ENCODE measurements at places on chromosomes 6 and 20.

- no peak for DNase-seq
Observed at GRCh38 chr6:40848038-40848437, 191.0 kb downstream of the UNC5CL start.

DNA sequence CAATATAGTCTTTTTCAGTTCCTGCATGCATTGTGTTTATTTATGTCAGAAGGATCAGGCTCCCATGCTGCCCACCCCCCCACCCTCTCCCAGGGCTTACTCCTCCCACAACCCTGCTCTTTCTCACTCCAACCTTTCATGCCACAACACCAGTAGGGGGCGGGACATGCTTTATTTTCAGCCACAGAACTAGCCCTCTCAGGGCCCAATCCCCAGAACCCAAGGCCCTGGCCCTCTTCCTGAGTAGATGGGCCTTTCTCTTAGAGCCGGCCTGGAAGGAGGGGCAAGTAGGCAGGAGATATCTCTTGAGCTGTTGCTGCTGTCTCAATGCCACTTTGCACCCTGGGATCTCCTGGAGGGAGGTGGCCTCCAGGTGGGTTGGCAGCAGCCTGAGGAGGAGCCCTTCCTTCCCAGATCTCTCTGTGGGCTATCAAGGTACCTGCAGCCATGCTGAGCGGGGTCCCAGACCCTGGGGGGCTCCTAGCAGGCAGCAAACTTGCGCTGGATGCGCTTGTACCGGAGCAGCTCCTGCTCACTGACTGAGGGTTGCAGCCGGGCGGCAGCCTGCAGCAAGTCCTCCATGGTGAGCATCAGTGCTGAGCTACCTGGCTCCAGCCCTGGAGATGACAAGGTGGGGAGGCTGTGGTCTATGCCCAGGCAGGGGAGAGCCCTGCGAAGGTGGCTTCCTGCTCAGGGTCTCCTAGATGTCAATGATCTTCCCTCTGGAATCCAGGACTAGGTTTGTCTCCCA is 3.5 kb downstream of the GNMT start:
- DNase-seq, result no peak

GRCh38 chr6:169789146-169789943 is 37.9 kb downstream of the ERMARD start:
- DNase-seq, result no peak

GRCh38 chr20:38863024-38863851 is 57.7 kb downstream of the PPP1R16B start:
- DNase-seq, result no peak

- DNase-seq, result no peak
Observed at GRCh38 chr20:50221501-50222308, 31.1 kb downstream of the CEBPB start.

DNA sequence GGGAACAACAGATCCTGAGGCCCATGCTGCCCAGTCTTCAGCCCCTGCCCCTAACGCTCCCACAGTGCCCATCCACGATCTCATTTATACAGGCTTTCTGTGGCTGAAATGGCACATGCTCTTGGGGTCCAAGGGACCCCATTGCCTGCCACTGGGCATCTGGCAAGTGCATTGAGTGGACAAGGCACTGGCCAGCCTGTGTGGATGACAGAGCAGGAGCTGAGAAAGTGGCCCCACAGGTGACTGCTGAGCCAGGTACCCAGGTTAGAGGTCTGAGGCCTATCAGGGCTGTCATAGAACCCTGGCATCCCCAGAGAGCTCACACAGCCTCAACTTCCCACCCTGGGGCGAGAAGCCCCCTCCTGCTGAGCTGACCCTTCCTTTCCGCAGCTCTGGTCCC is 86.0 kb upstream of the NXT1 start:
- no peak for DNase-seq

DNA sequence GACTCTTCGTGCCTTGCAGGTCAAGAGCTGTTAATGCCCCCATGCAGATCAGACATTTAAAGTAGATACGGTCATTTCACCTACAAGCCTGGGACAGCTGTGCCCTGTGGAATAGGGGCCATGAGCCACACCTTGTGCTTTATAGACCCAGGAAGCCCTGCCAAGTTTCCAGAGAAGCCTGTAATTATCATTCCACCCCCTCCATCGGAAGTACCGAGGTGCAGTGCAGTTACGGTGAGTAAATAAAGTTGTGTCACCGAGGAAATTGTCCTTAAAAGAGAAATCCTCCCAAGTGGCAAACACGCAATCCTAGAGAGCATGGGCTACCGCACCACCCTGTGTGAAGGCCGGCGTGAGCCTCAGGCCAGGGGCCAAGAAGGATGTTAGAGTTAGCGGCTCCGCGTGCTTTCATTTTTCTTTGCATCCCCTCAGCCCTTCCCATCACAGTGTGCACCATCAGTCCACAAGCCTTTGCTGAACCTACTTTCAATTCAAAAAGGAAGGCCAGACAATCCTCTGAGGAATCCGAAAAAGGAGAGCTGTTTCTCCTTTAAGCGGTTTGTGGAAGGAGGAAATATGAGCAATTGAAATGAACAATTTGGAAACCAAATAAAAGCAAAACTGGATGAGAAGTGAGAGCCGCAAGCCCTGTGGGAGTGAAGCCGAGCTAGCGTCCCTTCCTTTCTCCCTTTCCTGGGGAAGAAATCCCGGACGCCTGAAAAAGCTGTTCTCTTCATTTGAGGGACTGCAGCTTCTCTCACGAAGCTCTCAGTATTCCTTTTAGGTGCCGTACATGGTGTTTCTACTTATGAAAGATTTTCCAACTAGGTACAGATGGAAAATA is 183.3 kb upstream of the PDE10A start:
- no peak for DNase-seq

- no peak for DNase-seq
Observed at GRCh38 chr6:113848811-113849210, 8.3 kb upstream of the MARCKS start.

DNA sequence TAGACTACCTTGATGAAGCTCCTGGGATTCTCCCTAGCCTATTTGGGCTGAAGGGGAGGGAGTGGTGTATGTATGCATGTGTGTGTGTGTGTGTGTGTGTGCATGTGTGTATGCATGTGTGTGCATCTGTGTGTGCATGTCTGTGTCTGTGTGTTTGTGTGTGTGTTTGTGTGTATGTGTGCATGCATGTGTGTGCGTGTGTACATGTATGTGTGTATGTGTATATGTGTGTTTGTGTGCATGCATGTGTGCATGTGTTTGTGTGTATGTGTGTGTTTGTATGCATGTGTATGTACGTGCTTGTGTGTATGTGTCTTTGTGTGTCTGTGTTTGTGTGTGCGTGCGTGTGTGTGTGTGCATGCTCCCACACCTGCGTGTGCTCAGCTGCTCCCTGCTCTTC is 15.4 kb downstream of the FGD2 start:
- DNase-seq, result no peak

DNA sequence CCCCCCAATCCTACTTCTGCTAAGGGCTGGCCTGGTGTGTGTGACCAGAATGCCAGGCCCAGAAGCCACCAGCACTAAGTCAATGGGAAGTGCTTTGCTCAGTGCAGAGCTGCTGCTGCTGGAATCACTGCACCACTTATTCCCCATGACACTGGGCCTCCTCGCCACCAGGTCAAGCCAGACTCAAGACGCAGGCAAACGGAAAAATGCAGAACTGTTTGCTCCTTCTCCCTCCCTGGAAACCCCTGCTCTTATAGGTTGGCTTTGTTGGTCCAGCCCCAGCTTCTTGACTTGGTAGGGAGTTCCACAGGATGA is 121.9 kb downstream of the PHACTR3 start:
- DNase-seq, result no peak

- no peak for DNase-seq
Observed at GRCh38 chr6:105821777-105822176, 264.4 kb upstream of the PRDM1 start.

DNA sequence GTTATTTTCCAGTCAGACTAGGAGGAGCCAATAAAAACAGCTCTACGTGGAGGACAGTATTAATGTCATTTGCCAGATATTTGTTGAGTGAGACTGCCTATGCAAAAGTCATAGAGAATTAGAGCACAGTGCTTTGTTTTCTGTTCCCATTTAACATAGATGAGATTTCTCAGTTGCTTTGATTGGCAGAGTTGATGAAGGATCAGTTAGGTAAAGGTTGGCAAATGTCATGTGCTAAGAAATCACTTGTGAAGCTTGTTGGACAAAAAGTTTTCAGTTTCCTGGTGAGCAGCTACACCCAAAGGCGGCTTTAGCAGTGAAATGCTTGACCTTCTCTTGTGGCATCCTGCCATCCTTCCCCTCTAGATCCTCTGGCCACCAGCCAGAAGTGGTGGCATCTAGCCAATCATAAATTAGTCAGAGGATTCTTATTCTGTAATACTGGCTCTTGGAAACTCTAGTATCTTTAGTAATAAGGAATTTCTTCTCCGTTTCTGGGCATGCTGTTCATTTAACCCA is 37.0 kb downstream of the BCKDHB start:
- no peak for DNase-seq

GRCh38 chr20:25730862-25731261 is 34.2 kb upstream of the ZNF337 start:
- DNase-seq, result no peak

DNA sequence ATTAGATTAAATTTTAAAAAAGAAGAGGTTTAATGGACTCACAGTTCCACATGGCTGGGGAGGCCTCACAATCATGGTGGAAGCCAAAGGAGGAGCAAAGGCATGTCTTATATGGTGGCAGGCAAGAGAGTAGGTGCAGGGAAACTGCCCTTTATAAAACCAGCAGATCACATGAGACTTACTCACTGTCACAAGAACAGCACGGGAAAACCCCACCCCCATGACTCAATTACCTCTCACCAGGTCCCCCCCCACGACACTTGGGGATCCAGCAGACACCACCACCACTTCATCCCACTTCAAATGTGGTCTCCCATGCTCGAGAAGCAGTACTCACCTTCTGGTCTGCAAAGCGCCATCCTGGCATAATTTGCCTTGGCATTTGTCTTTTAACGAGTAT is 24.6 kb downstream of the MTFR2 start:
- no peak for DNase-seq

DNA sequence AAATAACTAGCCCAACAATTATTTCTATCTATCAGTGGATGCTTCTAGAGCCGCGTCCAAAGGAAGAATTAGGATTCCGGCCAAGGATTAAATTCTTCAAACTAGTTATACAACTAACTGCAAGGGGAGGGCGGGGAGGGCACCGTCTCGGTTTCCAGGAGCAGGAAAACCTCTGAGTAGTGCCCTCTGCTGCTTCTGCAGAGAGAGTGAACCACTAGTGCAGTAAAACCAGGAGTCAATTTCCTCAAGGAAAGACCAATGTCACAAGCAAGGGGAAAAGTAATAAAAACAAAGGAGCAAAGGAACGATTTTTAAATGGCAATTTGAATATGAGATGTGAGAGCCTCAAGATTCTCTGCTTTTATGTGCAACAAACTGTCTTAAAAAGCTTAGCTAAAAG is 16.5 kb upstream of the UBE2J1 start:
- DNase-seq, result no peak

DNA sequence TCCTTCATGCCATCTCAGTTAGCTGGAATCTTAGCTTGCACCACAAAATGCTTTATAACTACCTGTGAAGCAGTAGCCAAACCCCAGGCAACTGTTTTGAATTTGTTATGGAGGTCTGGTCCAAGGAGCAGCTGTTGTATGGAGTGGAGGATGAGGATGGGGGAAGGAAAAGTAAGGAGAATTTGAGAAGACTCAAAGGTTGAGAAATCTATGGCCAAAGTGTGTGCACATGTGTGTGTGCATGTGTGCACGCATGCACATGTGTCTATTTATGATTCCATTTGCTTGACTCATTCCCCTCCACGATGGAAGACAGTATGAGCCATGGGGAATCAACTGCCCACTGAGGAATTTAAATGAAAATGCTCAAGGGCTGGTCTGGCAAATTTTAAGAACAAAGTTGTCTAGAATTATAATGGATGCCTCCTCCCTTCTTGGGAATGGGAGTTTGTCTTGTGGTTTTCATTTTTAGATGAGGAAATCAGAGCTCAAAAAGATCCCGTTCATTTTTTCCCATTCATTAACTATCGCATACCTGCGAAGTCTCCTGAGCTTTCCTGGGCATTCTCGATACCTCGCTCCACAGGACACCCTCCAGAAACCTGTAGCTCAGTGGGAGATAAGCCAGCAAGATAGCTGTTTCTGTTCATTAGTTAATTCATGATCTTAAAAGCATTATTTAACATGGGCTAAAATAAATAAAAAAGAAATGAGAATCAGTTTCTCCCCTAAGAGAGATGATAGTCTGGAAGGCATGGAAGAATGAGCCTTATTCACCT is 152.3 kb upstream of the NEDD9 start:
- DNase-seq, result no peak

GRCh38 chr6:21935561-21936028 is 342.0 kb downstream of the SOX4 start:
- DNase-seq, result no peak

DNA sequence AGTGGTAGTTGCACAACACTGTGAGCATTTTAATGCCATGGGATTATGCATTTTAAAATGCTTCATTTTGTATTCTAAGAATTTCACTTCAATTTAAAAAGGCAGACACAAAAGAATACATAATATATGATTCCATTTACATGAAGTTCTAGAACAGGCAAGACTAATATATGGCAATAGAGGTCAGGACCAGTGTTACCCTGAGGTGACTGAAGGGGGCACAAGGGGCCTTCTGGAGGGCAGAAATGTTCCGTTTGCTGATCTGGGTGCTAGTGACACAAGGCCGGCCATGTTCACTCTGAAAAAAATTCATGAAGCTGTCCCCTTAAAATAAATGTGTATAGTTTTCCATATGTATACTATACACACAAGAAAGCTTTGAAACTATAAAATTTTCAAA is 28.5 kb downstream of the TASP1 start:
- no peak for DNase-seq

DNA sequence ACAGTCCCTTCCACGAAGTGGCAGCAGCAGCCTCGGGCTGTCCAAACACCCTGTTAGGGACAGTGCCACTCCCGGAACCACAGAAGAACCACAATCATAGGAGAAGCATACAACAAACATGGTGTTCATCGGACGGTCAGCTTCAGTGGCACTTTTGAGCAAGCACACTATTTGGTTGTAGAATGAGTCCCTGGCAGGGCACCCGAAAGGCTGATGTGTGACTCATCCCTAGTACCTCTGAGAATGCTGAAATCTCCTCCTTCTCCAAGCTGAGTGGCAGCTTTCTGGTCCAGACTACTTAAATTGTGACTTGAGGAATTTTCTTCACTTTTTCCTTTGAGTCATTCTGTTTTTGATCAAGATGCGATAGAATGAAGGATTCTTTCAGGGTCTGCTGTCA is 282.5 kb downstream of the ESR1 start:
- DNase-seq, result no peak

DNA sequence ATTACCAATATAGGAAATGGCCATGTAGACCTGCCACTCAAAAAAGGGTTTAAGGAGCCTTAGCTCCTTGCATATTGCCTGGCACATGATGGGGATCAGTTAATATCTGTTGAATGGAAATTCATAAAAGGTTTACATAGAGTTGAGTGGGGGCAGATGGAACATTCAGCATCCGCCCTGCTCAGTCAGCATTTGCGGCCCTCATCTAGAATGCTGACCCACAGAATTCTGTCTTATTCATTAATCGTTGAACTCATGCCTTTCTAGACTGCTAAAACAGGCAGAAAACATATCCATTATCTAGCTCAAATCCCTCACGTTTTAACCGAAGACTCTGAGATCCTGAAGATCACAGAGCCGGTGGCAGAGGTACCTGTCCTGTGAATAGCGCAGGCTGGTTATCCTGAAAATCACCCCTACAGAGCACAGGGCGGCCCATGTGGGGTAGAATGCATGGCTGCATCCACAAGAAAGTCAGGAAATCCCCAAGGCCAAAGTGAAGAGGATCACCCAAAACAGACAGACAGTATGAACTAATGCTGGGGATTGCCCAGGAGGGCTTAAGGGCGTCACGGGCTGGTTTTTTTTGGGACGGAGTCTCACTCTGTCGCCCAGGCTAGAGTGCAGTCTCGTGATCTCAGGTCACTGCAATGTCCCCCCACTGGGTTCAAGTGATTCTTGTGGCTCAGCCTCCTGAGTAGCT is 59.9 kb downstream of the CNBD2 start:
- no peak for DNase-seq
